ENCODE measurements at places on chromosomes 6 and 20.

DNA sequence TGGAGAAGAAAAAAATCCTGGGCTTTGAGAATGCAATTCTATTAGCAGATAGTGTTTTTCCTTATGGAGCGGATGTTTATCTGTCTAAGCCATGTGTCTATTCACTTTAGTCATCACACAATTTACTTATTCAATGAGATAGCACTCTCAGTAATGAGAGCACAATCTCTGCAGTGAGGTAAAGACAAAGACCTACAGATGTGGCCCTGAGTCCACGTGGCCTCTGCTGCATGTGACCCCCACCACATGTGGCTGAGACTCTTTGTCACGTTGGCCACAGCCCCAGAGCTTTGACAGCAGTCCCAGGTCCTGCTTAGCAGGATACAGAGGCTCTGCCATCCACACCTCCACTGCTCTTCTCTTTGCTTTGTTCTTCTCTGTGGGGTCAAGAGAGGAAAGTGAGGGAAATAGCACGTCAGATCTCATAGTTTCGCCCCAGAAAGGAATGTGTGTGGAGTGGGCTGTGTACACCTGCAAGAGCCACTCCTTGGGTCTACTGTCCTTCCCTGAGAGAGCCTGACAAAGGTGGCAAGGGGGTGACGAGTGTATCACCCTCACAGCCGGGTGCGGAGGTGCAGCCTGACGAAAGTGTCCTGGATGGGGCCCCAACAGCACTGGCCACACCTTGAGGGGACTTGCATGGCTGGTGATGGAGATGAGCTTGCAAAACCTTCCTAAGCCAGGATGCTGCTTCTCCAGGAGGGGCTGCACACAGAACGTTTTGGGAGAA, 40.7 kb downstream of the ZNF831 start:
- DNase-seq: no peak

- no peak for DNase-seq
Observed at GRCh38 chr6:3041606-3042005, 26.7 kb upstream of the RIPK1 start.

GRCh38 chr20:15760001-15760621, 813.1 kb downstream of the KIF16B start:
- no peak for DNase-seq

- DNase-seq: no peak
Observed at GRCh38 chr20:31260326-31260932, 3.0 kb downstream of the DEFB115 start.

GRCh38 chr6:23394681-23395080, 731.3 kb upstream of the NRSN1 start:
- no peak for DNase-seq

DNA sequence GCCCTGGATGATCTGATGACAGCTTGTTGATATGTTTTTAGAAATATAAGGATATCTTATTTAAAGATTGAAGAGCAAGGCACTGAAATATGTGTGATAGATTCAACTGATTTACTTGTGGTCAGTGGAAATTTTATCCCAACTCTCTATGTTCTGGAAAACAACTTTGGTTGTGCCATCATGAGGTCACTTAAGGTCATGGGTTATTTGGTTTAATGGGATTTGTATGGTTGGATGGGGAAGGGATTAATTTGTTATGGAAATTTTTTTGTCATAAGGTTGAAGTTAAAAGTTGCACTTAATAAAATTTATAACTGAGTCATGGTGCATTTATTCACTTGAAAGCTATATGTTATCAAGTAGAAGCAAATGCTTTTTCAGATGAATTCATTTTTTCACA, 214.3 kb upstream of the LAMP5 start:
- DNase-seq: no peak

DNA sequence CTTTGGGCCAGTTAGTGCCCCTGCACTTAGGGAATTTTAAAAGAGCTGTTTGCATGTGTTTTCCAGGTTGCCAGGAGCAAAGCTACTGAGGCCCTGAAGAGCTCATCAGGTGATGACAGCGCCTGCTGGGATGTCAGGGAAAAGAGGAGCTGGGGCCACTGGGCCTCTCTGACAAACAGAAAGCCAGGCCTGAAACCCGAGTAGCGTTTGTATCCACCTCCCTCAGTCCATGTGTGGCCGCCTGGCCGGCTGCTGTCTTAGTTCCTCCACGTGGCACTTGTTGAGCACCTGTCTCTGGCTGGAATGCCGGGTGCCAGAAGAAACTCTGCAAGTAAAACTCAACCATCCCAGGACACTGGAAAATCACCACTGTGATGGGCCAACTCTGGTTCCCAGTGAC, 601.2 kb downstream of the CDH26 start:
- DNase-seq: no peak

DNA sequence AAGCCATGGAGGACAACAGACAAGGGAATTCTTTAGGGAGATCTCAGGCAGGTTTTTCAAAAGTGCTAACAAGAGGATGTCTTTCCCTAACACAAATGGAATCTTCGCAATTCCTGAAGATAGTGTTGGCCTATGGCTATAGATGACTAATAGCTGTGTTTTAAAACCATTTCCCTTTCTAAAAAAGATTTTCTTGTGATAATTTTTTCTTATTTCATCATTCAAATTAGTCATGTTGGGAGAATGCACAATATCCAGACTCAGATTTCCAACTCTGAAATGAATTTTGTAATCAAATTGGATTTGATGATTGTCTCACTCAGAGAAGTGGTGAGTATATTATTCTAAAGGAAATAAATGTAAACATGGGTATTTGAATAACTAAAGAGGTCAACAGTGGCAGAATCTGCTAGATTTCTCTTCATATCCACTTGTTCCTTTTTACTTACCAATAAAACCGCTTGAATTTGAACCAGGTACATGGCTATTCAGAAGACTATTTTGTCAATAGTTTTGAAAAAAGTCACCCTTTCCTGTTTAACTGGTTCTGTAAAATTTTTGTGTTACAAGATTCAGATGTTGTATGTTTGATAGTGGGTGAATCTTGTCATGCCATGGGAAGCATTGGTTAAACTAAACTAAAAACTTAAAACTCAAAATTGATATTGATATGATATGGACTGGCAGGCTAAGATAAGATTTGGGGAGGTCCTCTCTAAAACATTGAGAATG, 1223.7 kb upstream of the EYS start:
- DNase-seq: no peak

GRCh38 chr20:34401741-34402455, 38.8 kb downstream of the ITCH start:
- DNase-seq: no peak

DNA sequence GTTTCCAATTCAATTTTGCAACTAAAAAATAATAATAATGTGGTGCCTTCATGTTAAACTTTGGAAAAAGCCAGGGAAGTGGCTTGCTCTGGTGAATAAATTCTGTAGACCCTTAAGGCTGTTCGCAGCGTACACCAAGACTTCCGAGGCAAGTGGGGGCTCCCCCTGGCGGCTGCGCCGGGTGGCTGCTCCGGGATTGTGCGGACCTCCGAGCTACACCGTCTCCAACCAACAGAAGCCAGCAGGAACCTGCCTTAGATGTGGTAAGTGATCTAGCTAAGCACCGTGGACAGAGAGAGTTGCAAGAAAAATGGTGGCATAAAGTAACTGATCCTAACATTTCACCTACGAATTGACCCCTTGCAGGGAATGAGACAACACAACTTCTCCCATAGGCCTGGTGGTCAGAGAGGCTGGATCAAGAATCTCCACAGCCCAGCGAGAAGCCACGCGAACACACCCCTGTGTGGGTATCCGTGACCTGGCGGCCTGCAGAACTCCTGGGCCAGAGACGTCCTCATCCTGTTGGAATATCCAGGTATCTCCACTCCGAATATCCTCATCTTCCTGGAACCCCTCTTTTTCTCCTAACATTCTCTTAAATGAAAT, 69.6 kb downstream of the TBXT start:
- peak; percentile 13 for DNase-seq

- no peak for DNase-seq
Observed at GRCh38 chr6:55286824-55287223, 40.4 kb upstream of the GFRAL start.

- DNase-seq: no peak
Observed at GRCh38 chr20:38083338-38084048, 49.9 kb downstream of the RPRD1B start.

DNA sequence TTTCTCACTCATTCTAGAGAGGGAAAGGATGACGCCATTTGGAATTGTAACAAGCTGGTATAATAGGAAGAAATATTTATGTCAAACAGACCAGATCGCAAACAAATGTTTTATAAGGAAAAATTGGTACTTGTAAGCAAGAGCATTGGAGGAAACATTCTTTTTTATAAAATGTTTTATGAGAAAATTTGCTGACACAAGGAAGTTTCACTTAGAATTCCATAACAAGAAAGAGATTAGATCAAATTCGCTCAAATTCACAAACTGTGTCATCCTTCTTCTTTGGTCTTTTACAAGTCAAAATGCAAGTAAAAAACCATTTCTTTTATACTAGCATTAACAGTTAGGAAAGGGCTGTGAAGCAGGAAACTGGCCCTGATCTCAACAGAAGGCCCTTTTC, 179.9 kb downstream of the TRDN start:
- DNase-seq: no peak

DNA sequence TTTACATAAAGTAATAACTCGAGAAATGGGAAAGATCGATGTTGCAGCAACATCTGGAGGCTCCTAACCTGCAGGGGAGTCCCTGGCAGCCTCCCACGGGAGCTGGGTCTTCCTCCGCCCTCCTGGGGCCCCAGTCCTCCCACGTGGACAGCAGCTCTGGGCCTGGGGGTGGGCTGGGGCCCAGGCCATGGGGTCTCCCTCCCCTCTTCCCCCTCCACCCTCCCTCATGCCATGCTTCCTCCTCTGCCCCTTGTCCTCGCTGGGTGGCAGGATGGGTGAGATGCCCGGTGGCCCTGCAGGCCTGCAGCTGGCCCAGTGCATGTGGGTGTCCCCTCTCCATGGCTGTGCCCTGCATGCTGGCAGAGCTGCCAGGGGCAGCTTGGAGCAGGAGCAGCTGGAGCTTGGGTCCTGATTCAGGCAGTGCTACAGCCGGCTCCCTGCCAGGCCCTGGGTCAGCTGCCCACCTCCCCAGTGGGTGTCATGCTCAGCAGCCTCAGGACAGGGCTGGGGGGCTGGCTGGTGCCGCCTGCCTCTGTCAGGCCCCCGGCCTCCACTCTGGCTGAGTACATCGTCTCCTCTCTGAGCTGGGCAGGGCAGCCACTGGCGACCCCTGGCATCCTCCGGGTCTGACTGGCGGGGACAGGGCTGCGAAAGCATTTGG, 48.9 kb upstream of the BHLHE23 start:
- no peak for DNase-seq

DNA sequence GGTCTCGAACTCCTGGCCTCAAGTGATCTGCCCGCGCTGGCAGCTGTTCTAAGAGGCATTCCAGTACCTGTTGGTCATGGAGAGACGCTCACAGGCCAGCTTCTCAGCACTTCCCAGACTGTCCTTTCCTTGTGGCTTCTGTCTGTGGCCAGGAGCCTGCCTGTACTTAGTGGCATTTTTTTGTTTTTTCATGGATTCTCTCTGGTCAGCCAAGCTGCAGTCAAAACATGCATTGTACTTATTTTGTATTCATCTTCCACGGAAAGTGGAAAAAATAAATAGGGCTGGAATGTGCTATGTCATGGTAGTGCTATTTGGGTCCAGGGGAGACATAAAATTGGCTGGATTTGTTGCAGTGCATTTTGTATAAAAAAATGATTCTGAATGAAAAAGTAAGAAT, 29.1 kb downstream of the ZDHHC14 start:
- DNase-seq: no peak

GRCh38 chr20:58228103-58228483, 360 bp downstream of the ANKRD60 start:
- no peak for DNase-seq

- no peak for DNase-seq
Observed at GRCh38 chr6:7438011-7438410, 48.4 kb downstream of the RIOK1 start.

DNA sequence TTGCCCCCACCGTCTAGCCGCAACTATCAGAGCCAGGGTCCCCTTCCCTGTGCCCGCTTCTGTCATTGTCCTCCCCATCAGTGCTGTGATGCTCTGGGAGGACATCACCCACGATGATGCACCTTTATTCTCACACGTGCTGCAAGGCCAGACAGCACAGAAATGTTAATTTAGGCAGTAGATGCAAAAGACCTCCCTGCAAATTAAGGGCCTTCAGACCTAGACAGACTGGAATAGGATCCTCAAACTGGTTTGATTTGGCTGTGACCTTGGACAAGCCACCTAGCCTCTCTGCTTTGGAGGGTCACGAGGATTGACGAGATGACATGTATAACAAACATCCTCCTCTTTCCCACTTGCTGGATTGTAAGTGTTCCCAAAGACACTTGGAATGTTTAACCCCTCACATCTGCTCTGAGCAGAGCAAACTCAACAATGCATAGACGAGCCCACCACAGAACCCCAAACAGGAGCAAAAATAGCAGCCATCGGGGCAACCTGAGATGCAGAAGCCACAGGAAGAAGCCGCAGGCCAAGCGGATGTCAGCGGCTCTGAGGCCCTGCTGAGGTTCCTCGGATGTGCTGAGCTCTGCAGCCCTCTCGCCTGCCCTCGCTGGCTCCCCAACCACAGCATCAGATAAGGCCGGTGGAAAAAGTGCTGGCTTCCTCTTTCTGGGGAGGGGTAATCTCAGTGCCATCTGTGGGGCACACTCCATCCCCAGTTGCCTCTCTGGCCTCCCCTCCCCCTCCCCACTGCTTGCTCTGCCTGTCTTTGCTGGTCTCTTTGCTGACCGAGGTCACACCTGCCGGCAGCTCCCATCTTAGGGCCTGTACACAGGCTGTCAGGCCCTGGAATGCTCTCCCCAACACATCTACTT, 35.3 kb downstream of the TOX2 start:
- DNase-seq: peak; percentile 53

DNA sequence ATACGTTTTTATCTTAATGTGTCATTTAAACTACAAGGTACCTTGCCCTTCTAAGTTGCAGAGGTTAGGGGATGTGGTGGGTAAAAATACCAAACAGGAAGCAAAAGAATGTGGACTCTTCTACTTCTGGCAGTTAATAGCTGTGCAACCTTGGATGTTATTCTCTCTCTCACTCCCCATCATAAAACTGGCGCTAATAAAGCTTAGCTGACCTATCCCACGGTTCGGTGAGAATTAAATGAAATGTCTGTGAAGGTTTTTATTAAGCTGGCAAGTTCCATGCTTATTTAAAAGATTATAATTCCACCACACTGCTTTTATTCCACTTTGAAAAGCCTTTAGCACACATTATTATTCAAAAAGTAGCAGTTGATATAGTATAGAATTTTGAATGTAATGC, 127.8 kb upstream of the SLC22A23 start:
- DNase-seq: no peak

DNA sequence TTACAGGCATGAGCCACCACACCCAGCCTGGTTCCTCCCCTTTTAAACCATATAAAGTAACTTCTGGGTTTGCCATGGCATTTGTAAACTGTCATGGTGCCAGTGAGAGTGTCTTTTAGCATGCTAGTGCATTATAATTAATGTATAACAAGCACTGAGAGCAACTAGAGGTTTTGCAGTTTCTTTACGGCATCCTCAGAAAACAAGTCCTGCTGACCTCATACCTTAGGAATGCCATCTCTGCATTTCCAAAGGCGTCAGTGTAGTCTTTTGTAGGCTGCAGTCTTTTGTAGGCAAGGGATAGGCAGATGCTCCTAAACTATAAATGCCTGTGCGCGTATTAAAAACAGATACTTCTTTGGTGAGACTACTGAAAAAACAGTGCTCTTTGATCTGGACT, 75.0 kb upstream of the EZR start:
- DNase-seq: no peak

Measured in activated CD8-positive, alpha-beta memory T cell treated with anti-CD3 and anti-CD28 coated beads for 4 hours (primary cell).